Inflammatory macrophage treated with lipopolysaccharide for 4 hours (primary cell): ENCODE measurements at places on chromosomes 6 and 20.
A peak's percentile ranks its signal among the peaks of the same experiment; 100 is the strongest.

GRCh38 chr20:16411361-16411760 is 161.9 kb downstream of the KIF16B start:
- no peak for DNase-seq

DNA sequence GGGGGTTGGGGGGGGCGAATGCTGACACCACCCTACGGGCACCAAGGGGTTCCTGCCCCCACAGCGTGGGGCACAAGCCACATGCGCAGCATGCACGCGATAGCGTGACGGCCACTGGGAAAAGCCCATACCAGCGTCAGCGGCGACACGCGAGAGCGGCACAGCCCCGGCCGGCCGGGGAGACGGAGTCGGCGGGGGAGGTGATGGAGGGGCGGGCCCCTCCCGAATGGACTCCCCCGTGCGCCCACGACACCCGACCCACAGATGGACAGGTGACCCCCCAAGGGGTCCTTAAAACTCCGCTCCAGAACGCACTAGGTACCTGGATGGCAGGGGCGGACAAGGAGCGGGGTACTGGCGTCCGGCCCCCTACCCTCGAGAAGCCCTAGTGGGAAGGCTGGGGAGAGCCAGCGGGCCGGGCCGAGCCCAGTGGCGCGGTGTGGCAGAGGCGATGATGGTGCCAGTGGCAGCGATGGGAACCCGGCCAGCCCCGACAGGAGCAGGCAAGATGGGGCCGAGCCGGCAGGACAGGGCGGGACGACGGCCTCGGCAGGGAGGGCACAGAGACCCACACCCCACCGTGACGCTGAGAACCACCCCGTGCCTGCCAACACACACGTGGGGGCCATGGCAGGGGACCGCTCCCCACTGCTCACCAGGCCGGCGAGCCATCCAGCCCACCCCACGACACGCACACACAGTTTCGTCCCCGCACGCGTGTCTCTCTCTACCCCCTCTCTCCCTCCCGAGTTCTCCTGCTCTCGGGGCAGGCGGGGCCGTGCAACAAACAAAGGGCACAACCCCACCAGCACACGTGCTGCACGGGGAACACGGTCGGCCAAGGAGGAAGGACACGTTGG is 1959.8 kb upstream of the DEFB115 start:
- DNase-seq: no peak

DNA sequence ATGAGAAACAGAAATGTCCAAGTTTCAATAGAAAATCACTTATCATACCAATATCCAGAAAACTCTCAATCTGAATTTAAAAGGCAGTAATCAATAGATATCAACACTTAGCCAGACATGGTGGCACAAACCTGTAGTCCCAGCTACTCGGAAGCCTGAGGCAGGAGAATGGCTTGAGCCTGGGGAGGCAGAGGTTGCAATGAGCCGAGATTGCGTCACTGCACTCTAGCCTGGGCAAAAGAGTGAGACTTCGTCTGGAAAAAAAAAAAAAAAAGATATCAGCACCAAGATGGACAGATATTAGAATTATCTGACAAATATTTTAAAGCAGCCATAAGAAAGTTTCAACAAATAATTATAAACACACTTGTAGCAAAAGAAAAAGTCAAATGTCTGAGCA is 47.0 kb downstream of the TCP11 start:
- DNase-seq: no peak

- DNase-seq: no peak
Measured at GRCh38 chr6:33613146-33613794, 7.9 kb upstream of the ITPR3 start.

- peak; percentile 56 for DNase-seq
Measured at GRCh38 chr6:141326426-141326825, 806.3 kb upstream of the GJE1 start.

DNA sequence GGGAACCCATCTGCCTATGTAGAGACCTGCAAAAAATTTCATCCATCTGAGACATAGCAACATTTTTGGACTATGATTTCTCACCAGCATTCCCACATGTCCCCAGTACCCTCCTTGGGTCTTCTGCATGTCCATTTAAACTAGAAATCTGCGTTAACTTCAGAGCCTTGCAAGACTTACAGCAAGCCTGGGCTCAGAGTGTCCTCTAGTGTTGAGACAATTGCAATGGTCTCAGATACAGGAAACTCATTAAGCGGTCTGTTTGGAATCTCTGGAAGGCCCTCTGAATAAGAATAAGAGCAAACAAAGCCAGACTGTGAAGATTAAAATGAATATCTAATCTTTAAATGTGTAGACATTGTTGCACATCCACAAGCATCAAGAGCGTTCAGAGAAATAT is 20.5 kb upstream of the PI3 start:
- DNase-seq: no peak

DNA sequence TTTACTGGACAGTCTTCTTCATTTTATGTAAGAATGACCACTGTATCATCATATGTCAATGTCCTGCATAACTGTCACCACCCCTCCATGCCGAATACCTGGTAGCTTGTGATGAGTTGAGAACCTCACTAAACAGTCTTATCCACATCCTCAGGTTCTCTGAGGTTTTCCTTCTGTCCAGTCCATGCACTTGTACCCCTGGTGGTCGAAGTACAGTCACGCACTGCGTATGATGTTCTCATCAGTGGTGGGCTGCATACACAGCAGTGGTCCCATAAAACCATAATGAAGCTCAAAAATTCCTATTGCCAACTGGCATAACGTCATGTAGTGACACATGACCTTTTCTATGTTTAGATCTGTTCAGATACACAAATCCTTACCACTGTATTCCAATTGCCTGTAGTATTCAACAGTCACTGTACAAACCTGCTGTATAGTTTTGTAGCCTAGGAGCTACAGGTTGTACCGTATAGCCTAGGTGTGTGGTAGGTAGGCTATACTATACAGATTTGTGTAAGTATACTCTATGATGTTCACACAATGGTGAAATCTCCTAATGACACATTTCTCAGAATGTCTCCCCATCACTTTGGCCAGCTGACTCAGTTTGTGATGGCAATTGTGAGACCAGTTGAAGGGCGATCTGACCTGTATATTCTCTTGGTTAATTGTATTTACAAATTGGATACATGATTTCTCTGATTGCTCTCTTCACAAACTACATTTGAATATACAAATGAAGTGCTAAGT is 31.3 kb upstream of the SDCBP2 start:
- DNase-seq: no peak

DNA sequence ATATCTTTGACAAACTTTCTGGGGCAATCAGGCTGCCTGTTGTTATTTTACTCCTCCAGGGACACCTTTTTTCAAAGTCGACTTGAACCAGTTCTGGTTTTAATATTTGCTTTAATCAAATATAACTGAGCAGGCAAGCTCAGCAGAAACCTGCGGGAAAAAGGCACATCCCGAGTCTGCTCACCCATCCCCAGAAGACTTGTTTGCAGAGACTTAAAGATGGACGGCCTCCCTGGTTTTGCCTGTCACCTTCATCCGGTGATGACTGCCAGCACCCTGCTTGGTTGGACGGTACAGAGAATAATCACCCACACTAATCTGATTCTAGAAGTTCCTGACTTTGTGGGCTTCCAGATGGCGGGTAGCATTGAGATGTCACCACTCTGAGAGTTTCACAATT is 36.8 kb downstream of the PPP1R3G start:
- DNase-seq: no peak

GRCh38 chr6:5501837-5502236 is 240.5 kb downstream of the FARS2 start:
- DNase-seq: no peak

DNA sequence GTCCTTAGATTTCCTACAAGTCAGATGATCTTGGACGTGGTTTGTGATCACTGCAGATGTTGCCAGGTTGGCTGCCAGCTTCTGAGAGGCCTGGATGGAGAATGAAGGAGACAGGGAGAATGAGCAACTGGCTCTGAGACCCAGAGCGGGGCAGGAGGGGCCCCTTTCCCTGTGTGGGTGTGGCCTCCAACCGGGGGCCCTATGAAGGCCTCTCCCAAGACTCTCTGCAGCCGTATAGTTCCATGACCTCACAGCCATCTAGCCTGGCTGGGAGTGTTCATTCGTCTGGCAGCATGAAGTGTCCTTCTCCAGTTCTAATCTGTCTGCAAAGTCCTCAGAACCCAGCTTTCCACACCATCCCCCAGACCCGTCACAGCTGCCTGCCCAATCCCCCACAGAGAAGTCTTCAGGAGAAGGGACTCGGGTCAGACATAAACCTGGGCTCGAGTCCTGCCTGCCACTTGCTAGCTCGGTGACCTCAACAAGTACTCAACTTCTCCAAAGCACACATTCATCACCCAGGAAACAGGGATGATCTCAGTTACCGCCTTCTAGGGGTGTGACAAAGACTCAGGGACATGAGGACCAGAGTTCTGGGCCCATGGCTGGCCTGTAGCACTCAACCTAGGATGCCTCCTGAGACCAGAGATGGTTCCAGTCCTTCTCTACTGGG is 122.6 kb downstream of the EDN3 start:
- no peak for DNase-seq

DNA sequence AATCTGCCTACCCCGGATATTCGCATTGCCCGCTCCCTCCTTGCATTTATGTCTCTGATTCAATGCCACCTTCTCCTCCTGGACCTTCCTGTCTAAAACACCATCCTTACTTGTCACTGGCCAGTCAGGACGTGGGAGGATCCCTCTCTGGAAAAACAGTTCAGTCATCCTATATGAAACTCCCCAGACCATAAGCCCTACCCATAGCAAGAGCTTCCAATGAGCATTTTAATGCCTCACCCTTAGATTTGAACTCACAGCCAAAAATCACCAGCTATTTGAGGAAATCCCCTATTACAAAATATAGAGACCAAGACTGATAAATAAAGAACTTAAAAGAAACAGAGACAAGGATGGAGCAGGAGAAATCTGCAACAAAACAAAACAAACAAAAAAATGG is 86.4 kb downstream of the SHLD1 start:
- DNase-seq: no peak

DNA sequence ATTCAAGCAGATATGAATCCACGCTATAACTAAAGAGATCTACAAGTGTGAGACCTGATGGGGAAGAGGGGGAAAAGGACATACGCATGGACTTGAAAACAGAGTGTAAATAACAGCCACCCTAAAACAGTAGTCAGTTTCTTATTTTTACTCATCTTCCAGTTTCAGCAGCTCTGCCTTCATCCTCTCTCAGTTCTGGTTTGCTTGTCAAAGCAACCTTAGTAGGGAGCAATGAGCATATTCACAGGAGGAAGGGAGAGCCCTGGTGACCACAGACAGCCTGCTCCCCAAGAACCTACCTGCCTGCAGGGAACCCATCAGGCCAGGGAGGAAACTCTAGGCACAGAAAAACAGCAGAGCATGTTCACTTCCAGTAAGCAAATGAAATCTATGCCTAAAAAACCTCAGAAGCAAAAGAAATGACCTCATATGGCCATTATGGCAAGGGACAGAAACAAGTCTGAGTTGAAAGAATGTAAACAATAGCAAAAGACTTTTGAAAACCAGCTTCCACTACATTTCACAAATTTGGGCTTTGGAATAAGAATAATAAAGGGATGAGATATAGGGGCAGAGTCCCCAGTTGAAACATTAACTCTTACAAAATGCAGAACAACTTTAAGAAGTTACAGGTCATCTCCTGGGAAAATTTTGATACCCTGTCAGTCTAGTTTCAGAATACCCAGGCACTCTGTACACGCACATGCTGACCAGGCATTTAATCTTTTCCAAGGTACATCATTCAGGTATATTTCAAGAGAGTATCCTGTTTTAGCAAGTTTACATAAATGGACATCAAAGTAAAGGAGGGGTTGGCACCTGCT is 120.8 kb upstream of the BCLAF1 start:
- DNase-seq: no peak

DNA sequence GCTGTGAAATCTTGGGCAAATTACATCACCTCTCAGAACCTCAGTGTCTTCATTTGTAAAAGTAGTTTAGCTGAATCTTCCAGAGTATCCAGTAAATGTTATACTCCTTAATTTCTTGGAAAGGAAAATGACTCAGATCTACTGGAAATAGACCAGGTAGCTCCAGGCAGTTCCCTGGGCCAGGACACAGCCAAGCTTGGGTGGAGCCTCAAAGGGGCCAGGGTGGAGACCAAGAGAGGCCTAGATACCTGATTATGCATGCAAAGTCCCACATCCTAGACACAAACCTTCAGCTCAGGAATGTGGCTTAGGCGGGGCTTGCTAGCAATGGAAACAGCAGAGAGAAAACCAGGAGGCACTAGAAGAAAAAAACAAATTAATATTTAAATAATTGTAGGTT is 272.8 kb downstream of the MAFB start:
- DNase-seq: no peak

DNA sequence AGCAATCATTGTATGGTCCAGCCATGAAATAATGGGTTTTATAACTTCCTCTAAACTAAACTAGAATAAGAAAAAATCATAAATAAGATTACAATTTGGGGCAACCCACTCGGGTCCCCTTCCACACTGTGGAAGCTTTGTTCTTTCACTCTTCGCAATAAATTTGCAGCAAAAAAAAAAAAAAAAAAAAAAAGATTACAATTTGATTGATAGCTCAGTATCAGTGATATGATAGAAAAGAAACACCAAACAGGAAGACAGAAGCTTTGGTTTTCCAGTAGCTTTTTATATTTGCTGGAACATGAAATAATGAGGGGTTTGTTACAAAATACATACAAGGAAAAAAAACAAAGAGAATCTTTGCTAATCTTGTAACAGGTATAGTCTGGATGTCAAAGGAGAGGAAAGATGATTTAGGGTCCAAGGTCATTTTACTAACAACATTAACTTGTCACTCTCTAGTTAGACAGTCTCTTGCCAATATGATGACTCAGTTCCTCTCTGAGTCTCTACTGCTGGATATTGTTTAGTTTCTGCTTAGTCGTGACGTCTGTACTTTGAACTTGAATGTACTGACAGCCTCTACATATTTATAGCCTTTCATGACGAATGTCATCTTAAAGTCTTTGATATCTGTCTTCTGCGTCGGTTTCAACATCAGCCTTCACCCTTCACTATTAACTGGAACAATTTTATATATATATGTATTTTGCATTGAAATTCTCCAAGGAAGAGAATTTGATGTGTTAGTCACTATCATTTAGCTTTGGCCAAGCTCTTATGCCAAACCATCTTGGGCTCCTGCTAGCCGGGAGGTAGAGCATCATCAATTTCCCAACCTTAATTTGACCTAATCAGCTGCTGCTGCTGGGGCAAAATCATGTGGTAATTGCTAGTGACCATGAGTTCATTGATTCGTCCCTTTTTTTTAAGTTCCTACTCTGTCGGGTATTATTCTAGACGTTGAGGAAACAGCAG is 213.1 kb upstream of the STXBP5 start:
- DNase-seq: peak; percentile 8

GRCh38 chr6:37537548-37537947 is 37.9 kb upstream of the CCDC167 start:
- DNase-seq: no peak

- DNase-seq: peak; percentile 93
Measured at GRCh38 chr6:46129629-46130511, at the start of gene ENPP4. Gene ENPP4 (plus strand): TSS chr6:46129989. CDS start chr6:46139584, 9,595 bp downstream.

GRCh38 chr6:135306740-135307420 is 125.8 kb downstream of the MYB start:
- peak; percentile 42 for DNase-seq

GRCh38 chr20:49230561-49231133 is 11.4 kb downstream of the DDX27 start:
- DNase-seq: peak; percentile 76
